ENCODE measurements at places on chromosomes 3 and 15.

GRCh38 chr3:108489776-108490175, 20.6 kb downstream of the MYH15 start:
- DNase-seq, result peak; percentile 27

GRCh38 chr3:190024912-190025311, 95.8 kb downstream of the P3H2 start:
- DNase-seq, result no peak

DNA sequence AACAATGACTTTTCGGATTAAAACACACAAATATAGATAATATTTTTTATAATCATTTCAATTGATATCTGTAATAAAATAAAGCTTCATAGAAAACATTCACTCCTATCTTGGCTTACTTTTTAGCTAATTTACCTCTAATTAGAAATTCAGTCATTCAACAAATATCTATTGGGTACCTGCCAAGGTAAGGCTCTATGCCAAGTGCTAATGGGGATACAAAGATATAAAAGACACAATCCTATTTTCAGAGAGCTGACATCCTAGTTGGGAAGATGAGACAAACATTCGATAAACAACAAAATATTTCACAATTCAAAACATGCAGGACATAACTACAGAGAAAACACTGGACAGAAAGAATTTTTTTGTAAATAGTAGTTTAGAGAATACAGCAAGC, 63.3 kb downstream of the ULK4 start:
- DNase-seq, result no peak

- no peak for DNase-seq
Observed at GRCh38 chr3:131221731-131222130, 159.8 kb upstream of the NUDT16 start.

- DNase-seq, result no peak
Observed at GRCh38 chr15:22258398-22259150, 178.2 kb downstream of the OR4M2 start.

- DNase-seq, result no peak
Observed at GRCh38 chr3:131526801-131527347, 24.1 kb upstream of the MRPL3 start.

GRCh38 chr3:86830566-86830965, 160.4 kb downstream of the VGLL3 start:
- no peak for DNase-seq

GRCh38 chr3:58588030-58588614, 10.9 kb upstream of the FAM107A start:
- no peak for DNase-seq

DNA sequence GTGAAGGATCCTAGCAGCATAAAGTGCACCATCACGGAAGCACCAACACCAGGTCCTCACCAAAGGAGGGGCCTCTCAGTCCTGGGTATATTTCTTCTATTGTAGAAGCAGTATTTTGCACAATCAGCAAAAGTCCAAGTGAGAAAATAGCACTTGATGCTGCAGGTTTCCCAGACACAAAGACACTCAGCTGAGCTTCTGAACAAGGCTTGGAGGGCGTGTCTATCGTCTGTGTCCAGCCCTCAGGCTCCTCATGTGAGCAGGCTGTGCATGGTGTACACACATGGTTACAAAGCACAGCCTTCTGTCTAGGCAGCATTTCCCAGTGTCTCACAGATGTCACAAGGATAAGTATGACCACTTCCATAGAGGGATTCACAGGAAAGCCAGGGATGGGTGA, 98.3 kb upstream of the SPATA12 start:
- DNase-seq, result no peak

DNA sequence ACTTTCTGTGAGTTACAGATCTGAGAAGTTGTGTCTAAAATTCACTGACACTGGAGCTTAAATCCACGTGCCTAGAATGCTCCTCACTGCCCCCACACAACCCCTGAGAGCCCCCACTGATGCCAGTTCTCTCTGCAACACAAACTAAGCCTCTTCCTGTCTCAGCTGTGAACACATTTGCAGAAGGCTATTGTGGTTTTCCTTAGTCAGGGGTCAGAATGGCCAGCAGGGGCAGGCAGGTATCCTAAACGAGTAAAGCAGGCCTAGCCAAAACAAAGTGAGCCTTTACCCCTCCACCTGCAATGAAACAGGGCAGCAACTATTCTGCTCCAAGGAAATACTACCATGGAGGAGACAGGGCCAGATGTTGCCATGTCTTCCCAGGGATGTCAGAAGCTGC, 78.6 kb downstream of the FHIT start:
- DNase-seq, result no peak

DNA sequence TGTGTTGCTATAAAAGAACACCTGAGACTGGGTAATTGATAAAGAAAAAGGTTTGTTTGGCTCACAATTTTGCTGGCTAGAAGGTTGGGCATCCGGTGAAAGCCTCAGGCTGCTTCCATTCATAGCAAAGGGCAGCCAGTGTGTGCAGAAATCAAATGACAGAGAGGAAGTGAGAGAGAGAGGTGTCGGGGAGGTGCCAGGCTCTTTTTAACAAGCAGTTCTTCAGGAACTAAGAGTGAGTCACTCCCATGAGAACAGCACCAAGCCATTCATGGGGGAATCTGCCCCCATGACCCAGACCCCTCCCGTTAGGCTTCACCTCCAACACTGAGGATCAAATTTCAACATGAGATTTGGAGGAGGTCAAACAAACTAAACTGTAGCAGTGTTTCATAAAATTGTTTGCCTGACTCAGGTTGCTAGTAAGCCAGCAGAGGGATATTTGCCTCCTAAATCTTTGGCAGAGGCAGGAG, 4.5 kb upstream of the PARP15 start:
- DNase-seq, result peak; percentile 44

- no peak for DNase-seq
Observed at GRCh38 chr15:92586383-92586942, 69.1 kb downstream of the FAM174B start.

DNA sequence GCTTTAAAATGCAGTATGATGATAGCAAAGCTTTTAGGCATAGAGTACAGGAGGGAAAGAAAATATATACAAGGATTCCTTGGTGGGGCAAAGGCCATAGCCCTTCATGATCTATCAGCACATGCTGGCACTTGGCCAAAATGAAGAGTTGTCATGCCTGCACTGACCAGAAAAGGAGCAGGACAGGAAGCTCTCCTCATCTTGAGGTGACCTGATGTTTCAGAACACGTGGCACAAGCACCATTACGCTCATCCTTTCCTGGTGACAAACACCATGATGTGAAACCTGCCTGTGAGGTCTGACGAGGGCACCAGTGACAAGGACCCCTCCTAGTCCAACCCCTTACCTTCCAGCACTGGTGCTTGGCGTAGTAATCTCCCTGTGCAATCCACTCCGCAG, 77.9 kb upstream of the DCLK3 start:
- no peak for DNase-seq

DNA sequence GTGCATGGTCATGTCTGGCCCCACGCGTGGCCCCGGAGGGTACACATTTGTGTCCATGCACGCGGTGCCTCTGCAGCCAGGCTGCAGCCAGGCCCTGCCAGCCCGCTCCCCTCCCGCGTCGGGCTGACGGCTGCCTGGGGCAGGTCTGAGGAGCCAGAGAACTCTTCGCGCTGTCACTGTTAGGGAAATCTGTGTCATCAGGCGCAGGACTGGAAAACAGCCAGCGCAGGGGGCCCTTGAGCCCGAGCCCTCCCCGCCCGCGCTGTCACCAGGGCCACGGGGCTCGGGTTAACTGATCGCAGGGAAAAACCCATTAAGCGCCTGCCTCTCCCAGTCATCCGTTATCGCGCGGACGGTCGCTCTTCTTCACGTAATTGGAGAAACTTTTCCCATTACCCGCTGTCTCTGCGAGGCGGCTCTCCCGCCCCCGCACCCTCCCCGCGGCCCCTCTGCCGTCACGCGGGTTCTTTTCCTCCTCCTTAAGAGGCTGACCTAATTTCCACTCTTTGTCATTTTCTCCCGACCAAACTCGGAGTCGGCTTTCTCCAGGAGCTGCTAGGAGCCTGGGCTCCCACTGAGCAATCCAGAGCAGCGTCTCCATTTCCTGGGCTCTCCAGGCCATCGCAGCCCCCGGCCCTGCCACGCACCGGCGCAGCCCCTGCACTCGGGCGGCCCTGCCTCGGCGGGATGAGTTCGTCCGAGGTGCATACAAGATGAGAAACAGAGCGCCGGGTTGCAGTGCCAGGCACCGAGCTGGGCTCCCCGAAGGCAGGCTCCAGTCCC, 57.5 kb upstream of the PRR23E start:
- DNase-seq, result no peak

- no peak for DNase-seq
Observed at GRCh38 chr3:33597257-33597689, 120.8 kb downstream of the CLASP2 start.

DNA sequence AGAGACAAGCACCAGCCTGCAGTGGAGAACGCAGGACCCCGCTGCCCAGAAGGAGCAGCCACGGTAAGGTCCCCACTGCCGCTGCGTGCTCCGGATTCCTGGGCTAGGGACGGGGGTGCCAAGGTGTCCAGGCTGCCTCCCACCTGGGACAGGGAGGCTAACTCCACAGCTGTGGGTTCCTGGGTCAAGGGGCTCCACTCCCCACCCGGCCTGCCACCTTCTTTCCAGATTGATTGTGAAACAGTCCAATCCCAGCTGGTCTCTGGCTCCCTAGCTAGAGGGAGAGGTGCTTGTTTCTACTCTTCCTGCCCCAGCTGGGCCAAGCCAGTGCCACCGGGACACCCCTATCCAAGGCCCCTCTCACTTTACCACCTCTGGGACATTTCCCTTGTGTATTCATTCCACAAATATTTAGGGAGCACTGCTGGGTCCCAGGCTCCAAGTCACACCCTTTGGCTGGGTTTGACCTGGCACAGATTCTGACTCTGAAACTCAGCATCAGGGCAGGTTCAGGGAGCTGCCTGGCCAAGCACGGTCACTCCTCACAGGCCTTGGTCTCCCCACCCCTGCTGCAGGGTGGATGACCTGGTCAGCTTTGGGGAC, 1.9 kb downstream of the PAK6 start:
- DNase-seq, result no peak

- no peak for DNase-seq
Observed at GRCh38 chr3:67601919-67602608, 52.3 kb downstream of the SUCLG2 start.

- DNase-seq, result no peak
Observed at GRCh38 chr3:10483686-10484345, 21.6 kb downstream of the ATP2B2 start.

DNA sequence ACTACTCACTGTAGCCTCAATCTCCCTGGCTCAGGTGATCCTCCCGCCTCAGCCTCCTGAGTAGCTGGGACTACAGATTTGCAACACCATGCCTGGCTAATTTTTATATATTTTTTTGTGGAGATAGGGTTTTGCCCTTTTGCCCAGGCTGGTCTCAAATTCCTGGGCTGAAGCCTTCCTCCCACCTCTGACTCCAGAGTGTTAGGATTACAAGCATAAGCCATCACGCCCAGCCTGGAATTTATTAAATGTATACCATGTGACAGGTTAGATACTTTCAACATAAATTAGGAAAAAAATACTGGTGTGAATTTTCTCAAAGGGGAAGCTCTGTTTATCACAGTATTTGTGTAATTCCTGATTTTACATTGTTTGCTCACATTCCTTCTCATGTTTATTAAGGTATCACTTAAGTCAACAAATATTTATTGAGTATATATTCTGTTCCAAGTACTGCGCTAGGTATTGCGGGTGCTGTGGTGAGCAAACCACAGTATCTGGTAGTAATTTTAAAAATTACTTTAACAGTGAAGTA, 24.8 kb downstream of the PPP4R2 start:
- no peak for DNase-seq

DNA sequence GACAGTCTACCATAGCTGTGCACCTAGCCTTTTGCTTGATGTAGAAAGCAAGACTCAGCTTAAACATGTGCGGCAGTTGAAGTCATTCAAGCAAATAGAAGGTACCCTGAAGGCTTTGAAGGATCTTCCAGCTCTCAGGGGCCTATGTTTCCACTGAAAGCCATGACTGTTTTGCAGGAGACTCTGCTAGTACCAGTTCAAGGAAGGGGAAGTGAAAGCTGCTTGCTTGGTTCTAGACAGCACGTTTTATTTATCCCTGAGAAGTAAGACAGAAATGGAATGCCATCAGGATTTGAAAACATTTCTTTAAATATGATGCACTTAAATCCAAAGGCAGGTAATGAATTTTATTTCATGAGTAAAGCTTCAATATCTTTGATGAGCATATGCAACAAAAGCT, 311.4 kb downstream of the PDCD6IP start:
- DNase-seq, result peak; percentile 19

GRCh38 chr3:129323651-129324294, 45.1 kb downstream of the HMCES start:
- peak; percentile 73 for DNase-seq

DNA sequence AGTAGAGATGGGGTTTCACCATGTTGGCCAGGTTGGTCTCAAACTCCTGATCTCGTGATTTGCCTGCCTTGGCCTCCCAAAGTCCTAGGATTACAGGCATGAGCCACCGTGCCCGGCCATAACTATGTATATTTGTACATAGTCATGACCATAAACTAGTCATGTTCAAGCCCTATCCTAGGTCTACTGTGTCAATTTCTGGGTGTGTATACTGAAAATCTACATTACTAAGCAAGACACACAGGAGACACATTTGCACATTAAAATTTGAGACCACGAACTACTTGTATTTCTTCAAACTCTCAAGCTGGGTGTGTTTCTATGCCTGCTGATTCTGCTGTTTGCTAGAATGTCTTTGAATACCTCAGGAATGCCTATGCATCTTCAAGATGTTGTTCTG, 451.3 kb upstream of the MCTP2 start:
- no peak for DNase-seq

DNA sequence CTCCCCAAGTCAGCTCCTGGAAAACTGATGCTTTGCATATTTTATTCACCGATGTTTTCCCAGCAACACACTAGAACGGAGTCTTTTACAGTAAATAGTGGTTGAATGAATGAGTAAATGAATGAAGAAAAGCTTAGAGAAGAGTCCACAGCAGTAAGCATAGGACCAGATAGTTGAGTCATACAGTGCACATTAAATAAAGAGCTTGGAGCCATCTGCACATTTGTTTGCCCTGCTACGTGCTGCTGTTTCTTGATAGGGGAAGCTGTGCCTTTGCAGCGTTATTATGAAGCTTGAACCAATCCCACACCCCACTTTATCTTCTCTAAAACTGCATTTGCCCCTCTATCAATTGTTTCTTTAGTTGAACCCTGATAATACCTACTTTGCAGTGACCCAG, 1.2 kb downstream of the FAM98B start:
- DNase-seq, result no peak

GRCh38 chr15:90463381-90463780, 66.3 kb upstream of the CRTC3 start:
- DNase-seq, result no peak

- DNase-seq, result peak; percentile 34
Observed at GRCh38 chr3:124886168-124887056, 753 bp downstream of the ITGB5 start.

- no peak for DNase-seq
Observed at GRCh38 chr15:74156678-74157411, 16.7 kb upstream of the ISLR start.

Measured in germinal center (tissue), 1 donor.